ENCODE measurements at places on chromosomes 13 and 19. TPM values are rescaled to one million over a fixed set of nuclear protein-coding genes. Genes with fewer than 3 reads are reported as not detected.

FCER2 gene
- total RNA-seq = not detected

ZNF548 gene
- 17.3 TPM for total RNA-seq

CEACAM21 gene
- total RNA-seq = 0.12 TPM

LRFN3 gene
- 1.2 TPM for total RNA-seq

TIMM50 gene
- 116 TPM for total RNA-seq

KLK2 gene
- 0.06 TPM for total RNA-seq

TEX101 gene
- not detected for total RNA-seq

CDX2 gene
- not detected for total RNA-seq

DNA sequence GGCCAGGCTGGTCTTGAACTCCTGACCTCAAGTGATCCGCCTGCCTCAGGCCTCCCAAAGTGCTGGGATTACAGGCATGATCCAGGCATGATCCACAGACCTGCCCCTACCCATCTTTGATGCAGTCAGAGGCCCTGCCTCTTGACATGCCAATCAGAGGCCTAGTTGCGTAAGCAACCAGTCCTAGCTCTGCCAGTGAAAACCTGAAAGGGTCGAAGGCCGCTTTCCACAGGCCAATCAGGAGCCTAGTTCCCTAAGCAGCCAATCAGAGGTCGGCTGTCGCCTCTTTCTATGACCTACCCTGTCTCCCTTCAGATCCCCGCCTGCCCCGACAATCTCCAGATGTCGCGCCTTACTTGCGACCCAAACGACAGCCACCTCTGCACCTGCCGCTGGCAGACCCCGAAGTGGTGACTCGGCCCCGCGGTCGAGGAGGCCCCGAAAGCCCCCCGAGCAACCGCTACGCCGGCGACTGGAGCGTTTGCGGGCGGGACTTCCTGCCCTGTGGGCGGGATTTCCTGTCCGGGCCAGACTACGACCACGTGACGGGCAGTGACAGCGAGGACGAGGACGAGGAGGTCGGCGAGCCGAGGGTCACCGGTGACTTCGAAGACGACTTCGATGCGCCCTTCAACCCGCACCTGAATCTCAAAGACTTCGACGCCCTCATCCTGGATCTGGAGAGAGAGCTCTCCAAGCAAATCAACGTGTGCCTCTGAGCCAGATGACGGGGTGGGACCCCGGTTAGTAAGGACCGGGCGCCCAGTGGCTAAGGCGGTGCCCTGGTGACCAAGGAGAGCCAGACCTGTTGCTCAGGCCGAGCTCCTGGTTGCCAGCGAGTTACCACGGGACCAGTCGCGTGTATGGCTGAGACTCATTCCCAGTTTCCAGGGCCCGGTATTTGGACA, 6.3 kb downstream of the SYDE1 start:
- no peak for DNase-seq

- DNase-seq = no peak
These were observed 107.2 kb downstream of the UQCRFS1 start for GRCh38 chr19:29105629-29106292.

GRCh38 chr19:42075364-42075615, 676 bp upstream of the ZNF574 start:
- DNase-seq = no peak

- DNase-seq = no peak
These were observed 45.1 kb downstream of the MTUS2 start for GRCh38 chr13:28865149-28865744.

DNA sequence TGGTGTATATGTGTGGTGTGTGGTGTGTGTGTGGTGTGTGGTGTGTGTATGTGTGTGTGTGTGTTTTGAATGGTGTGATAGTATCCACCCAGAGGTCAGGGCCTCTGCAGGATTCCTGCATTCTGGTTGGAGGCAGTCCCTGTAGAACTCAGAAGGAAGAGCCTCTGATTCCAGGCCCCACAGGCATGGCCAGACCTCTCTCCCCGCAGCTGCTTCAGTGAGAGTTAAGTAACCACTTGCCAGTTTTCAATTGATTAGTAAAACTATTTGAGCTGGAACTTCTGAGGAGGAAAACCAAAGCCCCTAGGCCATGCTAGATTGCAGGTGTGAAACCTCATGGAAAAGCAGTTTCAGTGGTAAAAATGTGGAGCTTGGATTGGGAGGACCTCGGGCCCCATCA, 2.1 kb downstream of the ATP12A start:
- no peak for DNase-seq

DNA sequence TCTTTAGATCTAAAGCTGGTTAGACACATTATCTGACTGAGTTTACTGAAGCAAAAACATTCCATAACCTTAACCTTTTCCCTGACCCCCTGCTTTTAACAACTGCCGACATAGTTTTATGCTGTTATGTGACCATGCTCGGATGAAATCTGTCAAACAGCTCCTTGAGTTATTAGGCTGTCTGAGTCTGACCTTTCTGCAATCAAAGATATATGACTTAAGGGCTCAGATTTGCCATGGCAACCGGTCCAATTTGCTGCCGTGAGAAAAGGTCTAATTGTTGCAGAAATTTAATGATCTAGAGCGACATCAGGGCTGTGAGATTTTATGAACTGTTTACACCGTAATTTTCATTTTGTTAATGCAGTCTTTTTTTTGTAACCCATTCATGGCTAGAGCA, 61.8 kb downstream of the URI1 start:
- DNase-seq = no peak

DNA sequence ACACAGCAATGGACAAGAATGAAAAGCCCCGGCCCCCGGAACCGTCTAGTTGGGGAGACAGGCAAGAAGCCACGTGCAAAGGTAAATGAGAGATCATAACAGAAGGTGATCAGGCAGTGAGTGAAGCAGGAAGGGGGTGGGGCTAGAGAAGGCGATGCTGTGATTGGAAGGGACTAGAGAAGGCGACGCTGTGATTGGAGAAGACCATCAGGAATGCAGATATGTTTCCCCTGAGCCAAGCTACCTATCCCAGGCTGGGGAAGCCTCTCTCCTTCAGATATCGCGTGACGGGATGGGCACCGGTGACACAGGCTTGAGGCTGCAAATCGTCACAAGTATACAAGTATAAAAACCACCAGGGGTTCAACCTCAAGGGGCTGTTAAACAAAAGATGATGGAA, 21.8 kb downstream of the DCAF15 start:
- DNase-seq = peak; percentile 47

DNA sequence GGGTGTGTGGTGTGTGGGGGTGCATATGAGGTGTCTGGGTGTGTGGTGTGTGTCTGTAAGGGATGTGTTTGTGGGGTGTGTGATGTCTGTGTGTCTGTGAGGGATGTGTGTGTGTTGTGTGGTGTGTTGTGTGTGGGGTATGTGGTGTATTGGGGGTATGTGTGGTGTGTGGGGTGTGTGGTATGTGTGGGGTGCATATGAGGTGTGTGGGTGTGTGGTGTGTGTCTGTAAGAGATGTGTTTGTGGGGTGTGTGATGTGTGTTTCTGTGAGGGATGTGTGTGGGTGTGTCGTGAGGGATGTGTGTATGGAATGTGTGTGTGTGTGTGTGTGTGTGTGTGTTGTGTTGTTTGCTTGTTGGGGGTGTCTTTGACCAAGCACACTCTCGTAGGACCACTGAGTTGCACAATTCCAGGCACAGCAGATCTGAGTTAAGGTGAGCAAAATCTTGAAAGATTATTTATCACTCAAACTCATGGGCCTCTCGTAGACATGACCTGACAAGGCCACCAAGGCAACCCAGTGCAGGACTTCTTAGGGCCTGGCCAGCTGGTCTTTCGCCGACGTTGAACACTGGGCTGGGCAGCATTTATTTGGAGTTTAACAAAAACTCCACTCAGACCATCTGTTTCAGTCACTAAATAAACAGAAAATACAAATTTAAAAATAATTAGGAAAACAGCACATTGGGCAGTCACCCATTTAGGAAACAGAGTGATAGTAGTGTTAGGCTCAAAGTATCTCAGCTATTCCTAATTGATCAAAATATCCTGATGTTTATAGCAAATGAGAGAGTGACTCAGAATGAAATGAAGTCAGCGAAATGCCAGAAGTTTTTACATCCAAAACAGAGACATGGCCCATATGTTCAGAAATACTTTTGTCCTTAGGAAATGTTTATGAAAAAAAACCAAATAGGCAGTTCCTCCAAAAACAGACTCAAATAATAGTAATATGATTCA, 301.1 kb downstream of the FGF9 start:
- no peak for DNase-seq

- DNase-seq = peak; percentile 67
These were observed 77.3 kb upstream of the UBAC2 start for GRCh38 chr13:99123101-99124045.

GRCh38 chr13:20195801-20196200, 3.1 kb upstream of the GJB2 start:
- no peak for DNase-seq

DNA sequence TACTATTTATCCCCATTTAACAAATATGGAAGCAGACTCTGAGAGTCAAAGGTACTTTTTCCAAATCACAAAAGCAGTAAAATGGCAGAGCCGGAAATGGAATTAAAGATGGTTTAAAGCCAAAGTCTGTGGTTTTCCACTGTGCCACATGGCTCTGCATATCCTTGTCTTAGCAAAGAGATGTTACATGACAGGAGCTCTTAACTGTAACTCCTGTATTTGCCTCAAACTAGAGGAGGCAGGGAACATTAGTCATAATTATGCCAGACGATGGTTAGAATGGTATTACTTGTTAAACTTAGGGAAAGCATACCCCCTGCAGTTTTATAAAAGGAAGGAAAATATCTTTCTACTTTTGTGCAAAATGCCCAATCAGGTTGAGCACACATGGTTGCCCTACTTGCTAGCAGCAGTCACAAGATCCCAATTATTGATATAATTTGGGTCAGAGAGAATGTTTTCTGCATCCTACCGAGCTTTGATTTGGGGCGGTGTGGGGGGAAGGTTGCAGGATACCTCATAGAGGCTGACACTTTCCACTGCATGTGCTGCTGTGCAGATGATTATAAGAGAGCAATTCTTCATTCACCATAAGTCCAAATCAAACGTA, 42.0 kb upstream of the MAB21L1 start:
- DNase-seq = peak; percentile 4

DNA sequence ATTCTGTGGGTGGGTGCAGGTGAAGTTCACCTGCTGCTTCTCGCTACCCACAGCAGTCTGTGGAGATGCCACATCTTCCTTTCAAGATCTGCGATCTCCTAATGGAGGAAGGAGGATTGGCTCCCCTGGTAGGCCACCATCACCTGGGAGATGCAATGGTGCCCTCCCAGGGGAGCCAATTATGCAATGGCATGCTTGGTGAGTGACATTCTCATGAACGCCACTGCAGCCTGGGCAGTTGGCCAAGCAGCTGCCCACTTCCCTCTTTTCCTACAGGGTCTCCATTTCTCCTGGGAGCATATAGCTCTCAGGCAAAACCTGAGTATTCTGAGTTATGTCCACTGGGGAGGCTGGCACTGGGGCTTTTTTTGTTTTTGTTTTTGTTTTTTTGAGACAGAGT, 83.5 kb upstream of the KCTD15 start:
- no peak for DNase-seq

- DNase-seq = no peak
These were observed 123.6 kb upstream of the MAB21L1 start for GRCh38 chr13:35600137-35600536.

DNA sequence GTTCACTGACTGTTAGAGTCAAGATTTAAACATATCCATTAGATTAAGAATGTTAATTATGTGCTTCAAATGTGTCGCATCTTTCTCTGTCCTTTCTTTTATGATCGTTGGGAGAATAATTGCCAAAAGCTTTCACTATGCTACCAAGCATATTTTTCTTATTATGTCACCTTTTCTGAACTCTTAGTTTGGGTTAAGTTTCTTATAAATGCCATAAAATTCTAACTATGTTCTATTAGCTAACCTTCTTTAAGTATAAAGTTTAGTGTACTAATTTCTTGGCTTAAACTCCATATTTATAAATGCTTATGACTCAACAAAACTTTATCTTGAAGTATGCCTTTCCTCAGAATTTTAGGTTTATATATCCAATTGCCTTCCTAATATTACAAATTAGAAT, 1759.4 kb downstream of the PCDH9 start:
- no peak for DNase-seq

DNA sequence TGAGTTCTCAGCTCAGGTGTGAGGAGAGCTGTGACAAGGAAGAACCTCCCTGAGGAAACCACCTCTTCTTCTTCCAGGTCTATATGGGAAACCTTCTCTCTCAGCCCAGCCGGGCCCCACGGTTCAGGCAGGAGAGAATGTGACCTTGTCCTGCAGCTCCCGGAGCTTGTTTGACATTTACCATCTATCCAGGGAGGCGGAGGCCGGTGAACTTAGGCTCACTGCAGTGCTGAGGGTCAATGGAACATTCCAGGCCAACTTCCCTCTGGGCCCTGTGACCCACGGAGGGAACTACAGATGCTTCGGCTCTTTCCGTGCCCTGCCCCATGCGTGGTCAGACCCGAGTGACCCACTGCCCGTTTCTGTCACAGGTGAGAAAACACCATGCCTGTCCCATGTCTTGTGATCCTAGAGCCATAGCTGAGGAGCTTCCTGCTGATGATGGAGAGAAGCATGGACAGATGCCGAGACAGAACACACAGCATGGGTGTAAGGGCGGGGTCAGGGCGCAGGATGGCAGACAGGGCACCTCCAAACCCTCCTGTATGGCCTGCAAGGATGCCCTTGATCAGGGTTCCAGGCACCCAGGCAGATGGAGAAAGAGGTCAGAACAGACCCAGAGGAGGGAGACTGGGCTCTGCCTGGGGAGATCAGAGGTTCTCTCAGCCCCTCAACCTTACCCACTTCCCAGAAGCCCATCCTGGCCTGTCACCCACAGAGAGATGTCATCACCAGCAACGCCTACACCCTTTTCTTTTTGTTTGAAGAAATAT, 5.4 kb downstream of the KIR3DL3 start:
- DNase-seq = no peak

GRCh38 chr13:70795484-70795883, 687.2 kb upstream of the KLHL1 start:
- DNase-seq = no peak

- DNase-seq = no peak
These were observed 192.7 kb upstream of the MIR17HG start for GRCh38 chr13:91154558-91155353.

DNA sequence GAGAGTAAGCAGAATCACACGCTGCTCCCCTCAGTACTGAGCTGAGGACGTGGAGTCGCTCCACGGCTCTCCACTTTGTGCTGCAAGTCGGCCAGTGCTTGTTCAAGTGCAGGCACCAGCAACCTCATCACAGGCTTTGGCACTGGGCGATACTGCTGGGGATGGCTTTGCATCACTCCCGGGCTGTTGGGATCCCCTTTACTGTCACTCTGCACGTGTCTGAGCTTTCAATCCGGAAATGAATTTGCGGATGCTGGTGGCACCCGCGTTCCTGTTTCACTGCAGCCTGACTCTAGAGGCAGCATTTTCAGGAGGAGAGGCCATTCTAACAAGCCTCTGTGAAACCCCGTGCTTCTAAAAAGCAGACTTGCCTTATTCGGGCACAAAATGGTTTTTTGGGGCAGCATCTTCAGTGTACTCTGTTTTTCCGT, 19.1 kb downstream of the SMARCA4 start:
- DNase-seq = no peak

GRCh38 chr13:76812206-76812897, 73.9 kb downstream of the KCTD12 start:
- DNase-seq = no peak

DNA sequence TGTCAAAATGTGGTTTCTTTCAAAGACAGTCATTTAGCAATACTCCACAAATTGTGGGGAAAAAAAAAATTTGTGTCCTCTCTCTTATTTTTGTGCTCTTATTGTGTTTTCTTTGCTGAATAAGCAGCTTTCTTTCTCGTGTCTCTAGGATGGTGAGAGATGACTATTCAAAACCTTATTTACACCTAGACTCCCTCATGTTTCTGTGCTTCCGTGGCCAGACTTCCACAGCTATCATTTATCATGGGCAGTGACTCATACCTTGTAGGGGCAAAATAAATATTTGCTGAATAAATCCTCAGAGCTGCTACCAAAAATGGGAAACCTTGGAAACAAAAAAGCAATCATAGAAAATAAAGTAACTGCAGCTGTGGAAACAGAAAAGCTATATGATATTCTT, 204.9 kb upstream of the MIR17HG start:
- DNase-seq = peak; percentile 43
